ENCODE measurements at places on chromosomes 2 and 18. TPM values are rescaled to one million over a fixed set of nuclear protein-coding genes. Genes with fewer than 3 reads are reported as not detected.
A peak's percentile ranks its signal among the peaks of the same experiment; 100 is the strongest.

TBR1 gene
- polyA plus RNA-seq: not detected

- no peak for DNase-seq
Observed at GRCh38 chr2:231554327-231554726, 24.1 kb upstream of the NMUR1 start.

GRCh38 chr18:69944436-69944835 is 3.2 kb downstream of the CD226 start:
- DNase-seq: no peak

- peak; percentile 36 for DNase-seq
Observed at GRCh38 chr2:47174733-47175361, 19.7 kb upstream of the STPG4 start.

TMEM247 gene
- polyA plus RNA-seq: not detected

DNA sequence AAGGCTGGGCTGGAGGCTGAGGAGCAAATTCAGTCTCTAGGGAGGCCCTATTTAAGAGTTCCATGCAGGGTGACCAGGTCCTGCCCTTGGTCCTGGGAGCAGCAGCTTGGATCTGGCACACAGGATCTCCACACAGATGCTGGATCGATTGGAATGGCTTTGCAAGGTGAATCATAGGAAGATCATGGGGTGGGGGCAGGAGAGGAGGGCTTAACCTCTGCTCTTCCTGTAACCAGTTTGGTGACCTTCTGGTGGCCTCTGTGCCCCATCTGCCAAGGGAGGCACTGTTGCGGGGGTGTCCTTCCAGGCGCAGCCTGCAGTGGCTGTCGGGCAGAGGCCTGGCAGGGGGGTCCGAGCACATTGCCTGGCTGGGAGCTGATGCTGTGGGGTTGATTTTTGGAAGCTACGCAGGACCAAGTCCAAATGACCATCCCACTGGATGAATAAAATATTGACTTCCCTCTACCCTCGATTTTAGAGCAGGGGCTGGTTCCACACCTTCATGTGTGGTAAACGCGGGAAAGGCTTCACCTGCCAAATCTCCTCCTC is 79.7 kb downstream of the EDAR start:
- DNase-seq: no peak

IL36G gene
- not detected for polyA plus RNA-seq

GRCh38 chr2:158773121-158773520 is 22.0 kb upstream of the DAPL1 start:
- no peak for DNase-seq

LAMA3 gene
- 1.2 TPM for polyA plus RNA-seq

- DNase-seq: no peak
Observed at GRCh38 chr2:41741951-41742595, 305.7 kb upstream of the PKDCC start.

DAW1 gene
- not detected for polyA plus RNA-seq

DNA sequence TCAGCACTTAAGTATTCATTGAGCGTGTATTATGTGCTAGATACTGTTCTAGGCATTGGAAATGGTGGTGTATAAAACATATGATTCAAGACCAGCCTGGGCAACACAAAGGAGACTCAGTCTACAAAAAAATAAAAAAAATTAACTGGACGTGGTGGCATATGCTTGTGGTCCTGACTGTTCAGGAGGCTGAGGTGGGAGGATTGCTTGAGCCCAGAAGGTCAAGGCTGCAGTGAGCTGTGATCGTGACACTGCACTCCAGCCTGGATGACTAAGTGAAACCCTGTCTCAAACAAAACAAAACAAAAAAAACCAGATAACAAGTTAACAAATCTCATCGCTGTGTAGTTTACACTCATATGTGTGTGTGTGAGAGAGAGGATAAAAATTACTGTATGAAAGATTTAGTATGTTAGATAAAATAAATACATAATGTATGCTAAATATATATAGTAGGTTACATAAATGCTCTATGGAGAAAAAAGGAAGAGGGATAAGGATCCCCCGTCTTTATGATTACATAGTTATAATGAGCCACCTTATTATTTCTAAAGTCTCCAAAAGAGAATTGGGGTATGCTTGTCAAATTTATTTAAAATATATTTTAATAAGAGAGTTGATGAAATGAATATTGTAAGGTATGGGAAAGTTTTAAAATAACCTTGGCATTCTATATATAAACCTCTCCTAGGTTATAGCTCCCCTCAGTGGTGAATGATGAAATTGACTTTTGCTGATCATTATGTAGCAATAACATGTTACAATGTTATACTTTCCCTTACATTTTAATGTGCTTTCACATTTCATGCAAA is 69.2 kb downstream of the EHBP1 start:
- no peak for DNase-seq

SERPINB2 gene
- polyA plus RNA-seq: not detected

DNA sequence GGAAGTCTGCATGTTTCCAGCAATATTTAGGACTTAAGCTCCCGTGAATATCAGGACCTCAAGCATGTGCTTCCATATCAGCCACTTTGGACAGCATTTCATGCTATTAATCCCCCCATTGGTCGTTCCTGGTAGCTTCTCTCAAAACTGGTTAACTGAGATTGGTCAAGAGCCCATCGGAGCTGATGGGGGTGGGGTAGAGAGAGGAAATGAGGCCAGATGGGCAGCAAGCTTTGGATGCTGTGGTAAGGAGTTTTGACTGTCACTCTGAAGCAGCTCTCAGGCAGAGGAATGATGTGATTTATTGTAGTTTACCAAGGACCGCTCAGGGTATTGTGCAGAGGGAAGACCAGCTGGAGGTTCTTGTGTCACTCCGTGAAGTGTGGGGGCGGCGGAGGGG is 81.8 kb downstream of the FAM168B start:
- DNase-seq: no peak

DNA sequence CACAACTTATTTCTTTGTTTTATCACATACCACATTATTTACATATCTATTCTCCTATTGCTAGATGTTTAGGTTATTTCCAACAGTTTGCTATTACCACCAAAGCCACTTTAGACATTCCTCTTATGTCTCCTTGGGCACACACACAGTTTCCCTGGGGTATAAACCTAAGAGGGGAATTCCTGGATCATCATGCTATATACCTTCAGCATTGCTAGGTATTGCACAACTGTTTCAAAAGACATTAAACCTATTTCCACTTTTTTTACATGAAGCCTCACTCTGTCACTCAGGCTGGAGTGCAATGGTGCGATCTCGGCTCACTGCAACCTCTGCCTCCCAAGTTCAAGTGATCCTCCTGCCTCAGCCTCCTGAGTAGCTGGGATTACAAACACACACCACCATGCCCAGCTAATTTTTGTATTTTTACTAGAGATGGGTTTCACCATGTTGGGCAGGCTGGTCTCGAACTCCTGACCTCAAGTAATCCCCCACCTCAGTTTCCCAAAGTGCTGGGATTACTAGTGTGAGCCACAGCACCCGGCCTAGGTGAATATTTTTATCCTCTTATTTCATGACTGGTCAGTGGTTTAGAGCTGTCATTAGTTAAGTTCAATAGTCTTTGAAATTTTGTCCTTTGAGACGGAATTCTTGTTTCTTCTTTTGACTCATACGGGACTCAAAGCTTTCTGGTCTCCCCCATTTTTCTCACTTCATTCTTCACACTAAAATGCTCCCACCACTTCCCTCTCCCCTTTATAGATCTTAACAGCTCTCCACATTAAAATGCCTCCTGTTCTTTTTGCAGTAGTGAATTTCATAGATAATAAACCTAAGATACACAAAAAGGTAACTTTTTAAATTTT is 30.3 kb downstream of the SULT1C4 start:
- no peak for DNase-seq

DNA sequence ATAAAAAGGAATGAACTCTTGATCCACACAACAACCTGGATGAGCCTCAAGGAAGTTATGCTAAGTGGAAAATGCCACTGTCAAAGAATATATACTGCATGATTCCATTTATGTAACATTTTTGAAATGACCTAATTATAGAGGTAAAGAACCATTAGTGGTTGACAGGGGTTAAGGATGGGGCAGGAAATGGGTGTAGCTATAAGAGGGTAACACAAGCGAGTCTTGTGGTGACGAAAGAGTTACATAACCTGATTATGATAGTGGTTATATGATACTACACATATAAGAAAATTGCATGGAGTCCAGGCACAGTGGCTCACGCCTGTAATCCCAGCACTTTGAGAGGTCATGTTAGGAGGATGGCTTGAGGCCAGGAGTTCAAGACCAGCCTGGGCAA is 346.6 kb upstream of the PKDCC start:
- DNase-seq: no peak

OR6B2 gene
- not detected for polyA plus RNA-seq

DNA sequence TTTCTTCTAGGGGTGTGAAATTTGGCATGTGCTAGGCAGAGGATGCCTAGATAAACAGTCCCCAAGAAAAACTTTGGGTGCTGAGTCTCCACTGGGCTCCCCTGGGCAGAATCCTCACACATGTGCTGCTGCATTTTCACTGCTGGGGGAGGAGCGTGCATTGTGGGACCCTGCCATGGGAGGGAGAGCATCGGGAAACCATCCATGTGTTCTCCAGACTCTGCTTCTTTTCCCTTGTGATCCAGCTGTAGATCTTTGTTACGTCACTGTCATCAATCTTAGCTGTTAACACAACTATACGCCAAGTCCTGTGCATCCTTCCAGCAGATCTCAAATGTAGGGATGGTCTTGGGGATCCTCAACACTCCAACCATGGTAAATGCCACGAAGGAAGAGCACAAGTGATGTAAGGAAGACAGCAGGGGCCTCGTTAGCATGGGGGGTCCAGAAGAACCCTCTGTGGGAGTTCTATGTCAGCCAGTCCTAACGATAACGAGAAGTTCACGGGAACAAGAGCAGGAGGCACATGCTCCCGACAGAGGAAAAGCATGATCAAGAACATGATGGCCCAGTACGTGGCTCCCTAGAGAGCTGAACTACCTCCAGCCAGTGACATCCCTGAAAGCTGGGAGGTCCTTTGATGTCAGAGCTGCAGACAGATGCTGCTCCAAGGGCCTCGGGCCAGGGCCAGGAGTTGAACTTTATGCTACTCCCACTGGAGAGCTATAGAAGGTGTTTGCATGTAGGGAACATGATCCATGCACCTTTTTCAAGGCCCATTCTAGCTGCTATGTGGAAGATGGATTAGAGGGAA is 41.1 kb upstream of the NPAS2 start:
- no peak for DNase-seq

DNA sequence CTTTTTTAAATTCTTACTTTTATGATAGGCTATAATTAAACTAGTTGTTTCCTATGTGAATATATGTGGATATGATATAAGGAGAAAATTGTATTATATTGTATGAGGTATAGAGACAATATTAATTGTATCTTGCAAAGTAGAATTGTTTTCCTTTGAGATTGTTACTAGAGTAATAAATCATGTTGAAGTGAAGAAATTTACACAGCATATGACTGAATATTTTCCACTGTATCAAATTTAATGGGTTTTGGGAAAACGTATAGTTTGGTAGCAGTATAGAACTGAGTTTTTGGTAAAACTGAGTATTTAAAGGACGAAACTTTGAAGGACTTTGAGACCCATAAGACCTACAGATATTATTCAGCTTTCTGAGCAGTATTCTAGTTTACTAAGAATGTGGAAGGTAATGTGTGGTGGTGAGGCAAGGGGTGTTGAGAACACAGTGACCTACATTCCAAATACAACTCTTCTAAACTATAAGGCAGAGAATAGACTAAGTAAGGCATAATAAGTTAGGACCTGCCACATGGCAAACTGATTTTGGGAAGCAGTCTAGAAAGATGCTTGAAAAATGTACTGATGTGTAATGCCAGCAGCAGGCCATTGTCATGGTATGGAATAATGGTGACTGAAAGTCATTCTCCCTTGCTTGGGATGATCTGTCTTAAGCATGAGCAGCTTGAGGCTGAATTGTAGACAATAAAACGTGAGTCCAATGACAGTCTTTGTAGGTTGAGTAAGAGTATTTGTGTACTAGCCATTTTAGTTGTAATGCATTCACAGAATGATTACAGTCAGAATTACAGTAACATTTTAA is 29.6 kb downstream of the PKP4 start:
- no peak for DNase-seq

DBI gene
- 868 TPM for polyA plus RNA-seq

SLC5A7 gene
- polyA plus RNA-seq: not detected

DNA sequence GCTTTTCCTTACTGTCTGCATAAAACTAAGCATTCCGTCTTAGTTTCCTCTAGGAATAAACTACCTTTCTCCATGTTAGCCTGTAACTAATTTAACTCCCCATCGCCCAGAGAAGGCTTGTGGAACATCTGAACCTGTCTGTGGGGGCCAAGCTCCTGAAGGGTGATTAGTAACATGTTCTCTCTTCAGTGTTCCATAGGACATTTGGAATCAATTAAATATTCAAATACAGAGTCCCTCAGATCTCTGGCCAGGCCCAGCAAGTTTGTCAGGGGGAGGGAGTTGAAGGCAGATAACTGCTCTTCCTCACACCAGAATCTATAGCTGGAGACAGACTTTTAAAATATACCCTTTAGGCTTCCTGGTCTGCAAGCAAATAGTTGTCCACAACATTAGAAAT is 8.8 kb downstream of the RDH14 start:
- no peak for DNase-seq

DNA sequence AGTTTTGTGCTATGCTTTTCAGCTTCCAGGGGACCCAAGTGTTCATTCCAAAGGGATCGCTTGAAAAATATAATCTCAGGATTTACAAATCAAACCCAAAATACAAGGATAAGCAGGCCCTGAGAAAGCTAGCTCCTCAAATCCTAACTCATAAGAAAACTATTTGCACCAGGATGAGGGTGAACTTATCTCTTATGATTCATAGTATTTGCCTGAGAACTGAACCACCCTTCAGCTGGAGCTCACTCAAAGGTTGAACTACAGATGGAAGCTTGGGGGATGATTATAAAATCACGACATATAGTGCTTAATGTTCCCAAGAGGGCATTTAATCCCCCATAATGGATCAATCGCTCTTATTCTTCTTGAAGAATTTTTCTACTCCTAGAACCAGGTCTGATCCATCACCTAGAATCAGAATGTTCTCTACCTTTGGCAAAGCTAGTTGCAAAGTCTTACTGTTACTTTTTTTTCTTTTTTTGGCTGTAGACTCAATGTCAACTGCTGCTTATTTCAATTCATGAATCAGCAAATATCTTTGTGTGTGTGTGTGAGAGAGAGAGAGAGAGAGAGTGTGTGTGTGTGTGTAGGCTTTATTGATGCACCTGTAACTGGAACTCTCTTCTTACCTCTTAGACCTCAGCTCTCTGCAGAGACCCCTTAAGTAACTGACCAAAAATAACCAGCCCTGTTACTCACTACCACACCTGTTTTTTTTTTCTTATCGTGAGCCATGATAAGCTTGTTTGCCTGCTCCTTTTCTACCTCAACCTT is 44.8 kb downstream of the ARL4C start:
- no peak for DNase-seq

CRYGC gene
- polyA plus RNA-seq: not detected

DNA sequence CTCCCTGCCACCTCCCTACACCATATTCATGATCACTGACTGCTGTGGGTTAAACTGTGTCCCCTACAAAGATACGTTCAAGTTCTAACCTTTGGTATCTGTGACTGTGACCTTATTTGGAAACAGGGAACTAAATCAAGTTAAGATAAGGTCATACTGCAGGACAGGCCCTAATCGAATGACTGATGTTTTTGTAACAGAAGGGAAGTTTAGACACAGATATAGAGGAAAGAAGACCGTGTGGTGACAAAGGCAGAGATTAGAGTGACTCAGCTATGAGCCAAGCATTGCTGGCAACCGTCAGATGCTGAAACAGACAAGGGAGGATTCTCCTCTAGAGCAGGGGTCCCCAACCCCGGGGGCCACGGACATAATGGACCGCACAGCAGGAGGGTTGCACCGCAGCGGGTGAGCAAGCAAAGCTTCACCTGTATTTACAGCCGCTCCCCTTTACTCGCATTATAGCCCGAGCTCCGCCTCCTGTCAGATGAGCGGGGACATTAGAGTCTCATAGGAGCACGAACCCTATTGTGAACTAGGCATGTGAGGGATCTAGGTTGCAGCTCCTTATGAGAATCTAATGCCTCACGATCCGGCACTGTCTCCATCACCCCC is 28.9 kb upstream of the RNF152 start:
- no peak for DNase-seq

Data from heart left ventricle (tissue), 16 donors.